ENCODE measurements at places on chromosomes 7 and 10. TPM values are rescaled to one million over a fixed set of nuclear protein-coding genes. Genes with fewer than 3 reads are reported as not detected.

The NEBL gene
- 52.8 TPM for total RNA-seq

DNA sequence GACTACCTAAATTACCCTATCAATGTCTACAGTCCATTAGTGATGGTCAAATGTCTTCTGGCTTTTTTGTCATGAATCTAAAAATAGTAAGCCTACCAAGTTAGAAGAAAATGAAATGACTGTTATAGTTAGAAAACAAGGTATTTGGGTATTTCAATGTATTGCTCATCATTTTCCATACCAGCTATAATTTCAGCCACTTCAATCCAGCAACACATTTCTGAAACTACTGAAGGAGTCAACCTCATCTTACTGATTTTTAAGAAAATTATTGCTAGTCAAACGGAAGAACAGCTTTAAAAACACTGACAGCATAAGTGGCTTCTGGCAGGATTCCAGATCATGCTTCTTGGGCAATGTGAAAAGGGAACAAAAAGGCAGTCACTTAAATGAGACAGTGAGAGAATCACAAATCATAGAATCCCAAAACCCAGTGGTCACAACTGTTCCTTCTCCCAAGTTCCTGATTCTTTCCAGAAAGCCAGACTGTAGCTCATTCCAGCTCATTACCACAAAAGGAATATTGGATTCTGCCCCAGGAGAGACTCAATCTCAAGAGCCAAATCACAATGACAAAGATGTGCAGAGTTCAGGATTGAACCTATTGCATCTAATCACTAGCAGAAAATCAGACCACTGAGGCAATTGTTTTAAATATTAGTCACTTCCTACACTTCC, 61.2 kb upstream of the LRRN3 start:
- peaks cover 14% of the 10 kb centered on the region for H3K4me1 ChIP-seq
- DNase-seq, result no peak
- H3K27me3 ChIP-seq, result no peaks in the 10 kb centered on the region
- H3K36me3 ChIP-seq, result no peaks in the 10 kb centered on the region

The LRRC18 gene
- total RNA-seq, result not detected

The PRKAR2B gene
- 29.1 TPM for total RNA-seq

DNA sequence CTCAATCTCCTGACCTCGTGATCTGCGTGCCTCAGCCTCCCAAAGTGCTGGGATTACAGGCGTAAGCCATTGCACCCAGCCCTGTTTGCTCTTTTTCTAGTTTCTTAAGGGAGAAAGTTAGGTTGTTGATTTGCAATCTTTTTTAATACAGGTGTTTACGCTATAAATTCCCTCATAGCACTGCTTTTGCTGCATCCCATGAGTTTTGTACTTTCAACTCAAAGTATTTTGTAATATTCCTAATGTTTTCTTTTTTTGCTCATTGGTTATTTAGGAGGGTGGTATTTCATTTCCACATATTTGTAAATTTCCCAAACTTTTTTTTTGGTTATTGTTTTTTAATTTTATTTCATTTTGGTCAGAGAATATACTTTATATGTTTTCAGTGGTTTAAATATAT, 11.6 kb downstream of the TPST1 start:
- no peaks in the 10 kb centered on the region for H3K36me3 ChIP-seq
- no peak for DNase-seq
- H3K27me3 ChIP-seq, result no peaks in the 10 kb centered on the region
- H3K4me1 ChIP-seq, result no peaks in the 10 kb centered on the region

- no peaks in the 10 kb centered on the region for H3K36me3 ChIP-seq
- DNase-seq, result peak; percentile 66
Measured at GRCh38 chr7:42617806-42618457, 293.9 kb downstream of the C7orf25 start.

DNA sequence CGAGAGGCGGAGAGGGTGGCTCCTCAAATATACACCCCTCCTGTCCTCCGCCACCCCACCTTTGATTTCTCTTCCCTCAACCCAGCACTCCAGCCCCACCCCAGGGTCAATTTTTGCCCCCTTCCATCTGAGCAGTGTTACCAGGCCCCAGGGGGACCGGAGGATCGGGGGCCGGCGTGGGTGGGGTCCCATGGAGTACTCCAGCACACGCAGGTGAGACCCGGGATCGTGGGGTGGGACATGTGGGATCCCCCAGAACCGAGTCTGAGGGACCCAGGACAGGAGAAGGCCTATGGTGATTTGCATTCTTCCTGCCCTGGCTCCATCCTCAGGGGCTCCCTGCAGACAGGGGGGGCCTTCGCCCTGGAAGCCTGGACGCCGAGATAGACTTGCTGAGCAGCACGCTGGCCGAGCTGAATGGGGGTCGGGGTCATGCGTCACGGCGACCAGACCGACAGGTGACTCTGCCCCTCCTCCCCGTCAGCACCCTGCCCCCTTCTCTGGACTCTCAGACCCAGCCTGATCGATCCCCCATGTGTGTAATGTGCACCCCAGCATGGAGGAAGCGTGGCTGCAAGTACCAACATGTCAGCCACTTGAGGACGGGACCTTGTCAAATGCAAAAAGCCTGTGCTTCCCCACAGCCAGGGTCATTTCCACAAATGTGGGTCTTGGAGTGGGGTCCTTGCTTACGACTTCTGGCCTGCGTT, 744 bp downstream of the TRIP6 start:
- H3K36me3 ChIP-seq, result no peaks in the 10 kb centered on the region
- H3K4me3 ChIP-seq, result peak overlapping the region; percentile 93
- no peak overlapping the region for H3K27ac ChIP-seq
- peaks cover 13% of the 10 kb centered on the region for H3K4me1 ChIP-seq
- no peaks in the 10 kb centered on the region for H3K27me3 ChIP-seq

DNA sequence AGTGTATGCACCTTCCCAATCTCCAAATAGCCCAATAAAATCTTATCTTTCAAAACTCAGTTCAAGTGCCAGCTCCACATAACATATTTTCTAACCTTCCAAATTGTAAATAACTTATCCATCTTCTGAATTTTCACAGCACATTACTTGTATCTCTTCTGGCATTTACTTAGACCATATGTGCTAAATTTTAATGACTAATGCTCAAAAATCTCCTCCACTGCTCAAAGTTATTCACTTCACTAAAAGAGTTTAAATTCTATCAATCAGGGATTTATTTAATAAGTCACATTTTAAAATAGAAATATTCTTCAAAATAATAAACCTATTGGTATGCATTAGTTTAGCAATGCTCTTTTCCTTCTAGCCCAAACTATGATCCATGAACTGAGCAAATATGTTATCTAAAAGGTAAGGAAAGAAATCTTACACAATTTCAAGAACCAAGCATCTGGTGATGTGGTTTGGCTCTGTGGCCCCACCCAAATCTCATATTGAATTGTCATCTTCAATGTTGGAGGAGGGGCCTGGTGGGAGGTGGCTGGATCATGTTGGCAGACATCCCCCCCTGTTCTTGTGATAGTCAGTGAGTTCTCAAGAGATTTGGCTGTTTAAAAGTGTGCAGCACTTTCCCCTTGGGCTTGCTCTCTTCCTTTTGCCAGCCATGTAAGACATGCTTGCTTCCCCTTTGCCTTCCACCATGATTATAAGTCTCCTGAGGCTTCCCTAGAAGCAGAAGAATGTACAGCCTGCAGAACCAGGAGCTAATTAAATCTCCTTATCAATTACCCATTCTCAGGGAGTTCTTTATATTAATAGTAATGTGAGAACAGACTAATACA, 28.1 kb upstream of the GPR22 start:
- no peaks in the 10 kb centered on the region for H3K36me3 ChIP-seq
- no peak overlapping the region for H3K27ac ChIP-seq
- no peaks in the 10 kb centered on the region for H3K4me1 ChIP-seq
- no peaks in the 10 kb centered on the region for H3K27me3 ChIP-seq
- no peak overlapping the region for H3K4me3 ChIP-seq

The TRUB1 gene
- total RNA-seq, result 27.2 TPM

Data from neural progenitor cell (in vitro differentiated cells).